ENCODE measurements at places on chromosomes 6 and 20.
A peak's percentile ranks its signal among the peaks of the same experiment; 100 is the strongest.

DNA sequence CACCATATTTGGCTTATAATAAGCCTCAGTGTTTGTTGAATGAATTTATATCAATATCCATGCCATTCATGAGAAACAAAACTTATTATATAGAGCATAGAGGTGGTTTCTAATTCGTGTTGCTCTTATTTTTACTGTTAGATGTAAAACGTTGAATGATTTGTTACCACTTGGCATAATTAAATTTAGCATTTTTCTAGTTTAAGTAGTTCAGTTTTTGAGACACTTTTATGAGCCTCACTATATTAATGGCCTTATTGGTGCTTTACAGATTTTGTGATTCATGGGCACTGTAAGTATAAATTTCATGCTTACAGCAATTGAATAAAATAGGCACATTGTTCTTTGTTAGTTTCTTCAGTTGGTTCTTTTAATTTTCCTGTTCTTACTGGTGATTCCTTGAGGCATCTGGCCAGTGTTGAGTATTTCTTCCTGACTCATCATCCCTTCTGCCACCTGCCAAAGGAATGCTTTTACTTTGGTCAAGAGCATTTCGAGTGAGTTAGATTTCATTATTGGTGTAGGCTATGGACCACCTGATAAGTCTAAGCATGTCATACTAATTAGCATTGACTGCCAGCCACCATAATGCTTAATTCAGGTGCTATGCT is 34.8 kb downstream of the CDKAL1 start:
- DNase-seq, result no peak

DNA sequence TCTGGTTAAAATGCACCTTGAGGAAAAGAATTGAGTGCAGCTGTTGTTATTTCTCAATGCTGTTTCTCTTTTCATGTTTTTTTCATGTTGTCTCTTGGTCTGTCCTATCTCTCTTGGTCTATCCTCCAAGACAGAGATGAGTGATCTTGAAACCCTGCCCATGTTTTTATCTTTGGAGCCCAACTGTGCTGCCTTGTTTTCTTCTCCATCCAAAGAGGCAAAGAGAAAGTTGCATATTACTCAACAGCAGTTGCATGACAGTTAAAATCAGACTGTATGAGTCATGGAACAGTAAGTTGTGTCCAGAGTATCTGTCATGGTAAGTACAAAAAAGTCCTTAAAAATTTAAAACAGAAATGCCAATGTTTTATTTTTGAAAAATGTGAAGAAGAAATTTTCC is 26.2 kb downstream of the BCAS1 start:
- DNase-seq, result no peak

DNA sequence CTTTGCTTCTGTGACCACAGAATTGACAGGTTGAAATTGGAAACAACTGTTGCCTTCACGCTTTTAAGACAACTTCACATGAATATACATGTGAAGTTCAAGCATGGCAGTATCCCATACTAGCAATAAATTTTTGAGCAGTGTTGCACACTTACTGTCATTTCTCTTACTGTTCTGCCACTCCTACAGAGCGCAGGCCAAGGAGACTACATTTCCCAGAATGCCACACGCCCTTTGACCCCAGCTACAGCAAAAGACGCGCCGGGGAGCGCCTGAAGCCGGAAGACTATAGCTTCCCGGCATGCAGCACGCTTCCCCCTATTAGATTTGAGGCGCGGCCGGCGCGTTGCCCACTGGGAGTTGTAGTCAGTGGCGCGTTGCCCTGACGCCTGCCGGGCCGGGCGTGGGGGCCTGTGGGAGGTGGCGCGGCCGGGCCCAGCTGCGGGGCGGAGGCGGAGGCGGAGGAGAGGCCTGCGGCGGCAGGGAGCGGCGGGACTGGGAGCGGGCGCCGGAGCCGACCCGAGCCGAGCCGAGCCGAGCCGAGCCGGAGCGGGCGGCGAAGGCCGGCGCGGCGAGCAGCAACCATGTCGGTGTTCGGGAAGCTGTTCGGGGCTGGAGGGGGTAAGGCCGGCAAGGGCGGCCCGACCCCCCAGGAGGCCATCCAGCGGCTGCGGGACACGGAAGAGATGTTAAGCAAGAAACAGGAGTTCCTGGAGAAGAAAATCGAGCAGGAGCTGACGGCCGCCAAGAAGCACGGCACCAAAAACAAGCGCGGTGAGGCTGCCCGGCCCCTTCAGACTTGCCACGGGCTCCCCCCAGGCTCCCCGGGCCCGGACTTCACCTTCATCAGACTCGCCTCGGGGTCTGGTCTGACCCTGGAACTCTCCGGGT is at the start of gene CHMP4B:
CHMP4B (plus strand) TSS at position 464 of the 891 bp plus-strand sequence; CDS start at position 585, 121 bp downstream.
- DNase-seq, result peak; percentile 97

DNA sequence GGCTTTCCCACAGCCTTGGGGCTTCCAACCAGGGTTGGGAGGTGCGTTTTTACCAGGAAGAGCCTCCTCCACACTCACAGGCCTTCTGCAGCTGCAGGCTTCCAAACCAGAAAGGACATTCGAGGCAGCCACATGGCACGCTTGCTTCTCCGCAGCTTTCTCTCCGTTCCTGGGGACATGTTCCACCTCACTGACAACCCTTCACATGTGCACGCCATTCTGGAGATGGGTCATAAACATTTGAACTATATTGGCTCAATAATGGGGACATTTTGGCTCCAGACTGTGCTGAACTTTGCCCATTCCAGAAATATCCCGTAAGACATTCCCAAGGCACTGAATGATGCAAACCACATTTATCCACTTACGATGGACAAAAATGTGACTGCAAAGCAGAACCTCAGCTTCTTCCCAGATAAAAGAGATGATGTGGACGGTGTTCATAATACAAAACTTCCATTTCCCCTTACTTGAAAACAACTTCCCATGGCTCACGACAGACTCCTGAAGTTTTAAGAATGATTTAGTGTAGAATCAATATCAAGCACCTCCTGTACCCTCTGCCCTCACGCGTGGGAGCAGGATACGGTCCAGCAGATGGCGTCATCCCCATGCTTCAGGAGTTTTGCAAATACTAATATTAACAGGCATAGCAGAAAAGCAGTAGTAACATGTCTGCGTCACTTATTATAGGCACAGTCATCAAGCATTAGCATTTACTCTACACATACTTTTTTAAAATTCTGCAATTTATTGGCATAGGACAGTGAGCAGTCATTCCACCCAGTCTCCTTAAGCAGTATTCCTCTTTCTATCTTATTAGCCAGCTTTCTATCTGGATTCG is 25.4 kb upstream of the FOXF2 start:
- no peak for DNase-seq

DNA sequence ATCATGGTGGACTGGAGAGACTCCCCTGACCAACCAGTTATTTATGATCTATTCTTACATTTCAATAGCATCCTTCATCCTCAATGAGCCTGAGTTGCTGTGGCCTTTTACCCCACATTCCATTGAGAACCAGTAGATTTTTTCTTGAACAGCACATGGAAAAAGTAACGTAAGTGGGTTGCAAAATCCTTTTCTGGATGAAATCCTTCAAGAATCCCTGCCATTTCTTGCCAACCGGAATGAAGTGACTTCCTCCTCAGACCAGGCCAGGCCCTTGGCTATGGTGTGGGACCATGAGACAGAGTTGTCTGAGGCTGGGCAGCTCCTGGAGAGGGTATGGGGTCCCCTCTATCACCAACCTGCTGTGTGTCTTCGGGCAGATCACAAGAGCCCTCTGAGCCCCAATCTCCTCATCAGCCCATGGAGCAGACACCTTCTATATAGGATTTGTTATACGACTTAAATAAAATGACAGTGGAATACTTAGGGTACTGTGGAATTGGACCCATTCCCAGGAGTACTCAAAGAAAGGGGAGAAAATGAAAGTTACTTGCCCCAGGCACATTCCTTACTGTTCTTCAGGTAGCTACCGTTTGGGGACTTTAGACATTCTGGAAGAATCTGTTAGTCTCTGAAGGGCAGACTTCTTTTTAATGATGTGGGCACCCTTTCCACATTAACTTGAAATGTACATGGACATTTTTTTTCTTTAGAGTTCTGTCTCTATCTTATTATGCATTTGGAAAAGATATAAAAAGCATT is 10.9 kb downstream of the EYA2 start:
- DNase-seq, result no peak

DNA sequence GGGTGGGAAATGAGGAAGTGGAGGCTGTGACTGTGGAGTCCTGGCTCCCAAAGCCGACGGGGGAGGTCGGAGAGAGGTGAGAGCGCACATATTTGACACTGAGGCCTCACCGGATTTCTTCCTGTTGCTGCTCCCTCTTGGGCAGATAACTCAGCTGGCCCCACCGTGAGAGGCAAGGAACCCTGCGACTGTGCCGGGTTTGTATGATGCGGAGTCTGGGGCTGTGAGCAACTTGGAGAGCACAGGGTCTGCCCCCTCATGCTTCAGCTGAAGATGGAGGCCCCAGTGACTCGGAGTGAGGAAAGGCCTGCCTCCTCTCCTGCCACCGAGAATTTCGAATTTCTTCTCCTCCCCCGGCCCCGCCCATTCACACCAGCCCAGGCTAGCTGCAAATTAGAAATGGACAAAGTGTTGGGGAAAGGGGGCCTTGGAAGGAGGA is 160.6 kb downstream of the GRM4 start:
- DNase-seq, result no peak

DNA sequence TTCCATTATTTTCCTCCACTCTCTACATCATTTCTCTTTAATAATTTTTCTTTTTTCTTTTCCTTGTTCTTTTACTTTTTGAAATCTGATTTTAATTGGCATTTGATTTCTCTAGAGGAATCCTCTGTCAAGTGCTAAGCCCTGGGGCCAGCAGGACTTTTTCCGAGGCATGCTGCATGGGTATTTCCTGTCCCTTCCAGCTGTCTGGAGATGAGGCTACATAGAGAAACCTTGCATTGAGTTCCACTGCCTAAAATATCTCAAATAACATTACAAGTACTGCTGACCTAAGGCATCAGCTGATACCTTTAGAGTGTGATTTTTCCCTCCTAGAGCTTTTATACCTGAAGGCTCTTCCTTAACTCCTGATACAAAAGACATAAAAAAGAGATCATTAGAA is 6.2 kb downstream of the RNF217 start:
- DNase-seq, result no peak

- no peak for DNase-seq
Observed at GRCh38 chr20:58106143-58106750, 122.2 kb downstream of the ANKRD60 start.

- no peak for DNase-seq
Observed at GRCh38 chr6:121503589-121503991, 68.1 kb downstream of the GJA1 start.

DNA sequence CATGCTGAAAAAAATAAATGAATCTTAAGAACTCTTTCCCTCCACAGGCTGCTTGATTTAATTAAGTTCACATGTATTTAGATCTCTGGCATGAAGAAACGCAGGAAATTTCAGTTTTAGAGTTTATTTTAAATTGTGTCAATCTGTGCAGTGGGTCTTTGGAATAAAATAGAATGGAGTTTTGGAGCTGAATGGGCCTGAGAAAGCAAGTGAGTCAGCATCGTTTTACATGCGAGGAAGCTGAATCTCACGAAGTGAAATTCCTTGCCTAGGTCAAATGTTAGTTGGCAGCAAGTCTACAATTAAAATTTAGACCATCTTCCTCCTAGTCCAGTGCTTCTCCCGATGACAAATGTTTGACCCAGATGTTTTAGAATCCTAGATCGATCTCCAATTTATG is 22.4 kb downstream of the MAP7 start:
- no peak for DNase-seq

DNA sequence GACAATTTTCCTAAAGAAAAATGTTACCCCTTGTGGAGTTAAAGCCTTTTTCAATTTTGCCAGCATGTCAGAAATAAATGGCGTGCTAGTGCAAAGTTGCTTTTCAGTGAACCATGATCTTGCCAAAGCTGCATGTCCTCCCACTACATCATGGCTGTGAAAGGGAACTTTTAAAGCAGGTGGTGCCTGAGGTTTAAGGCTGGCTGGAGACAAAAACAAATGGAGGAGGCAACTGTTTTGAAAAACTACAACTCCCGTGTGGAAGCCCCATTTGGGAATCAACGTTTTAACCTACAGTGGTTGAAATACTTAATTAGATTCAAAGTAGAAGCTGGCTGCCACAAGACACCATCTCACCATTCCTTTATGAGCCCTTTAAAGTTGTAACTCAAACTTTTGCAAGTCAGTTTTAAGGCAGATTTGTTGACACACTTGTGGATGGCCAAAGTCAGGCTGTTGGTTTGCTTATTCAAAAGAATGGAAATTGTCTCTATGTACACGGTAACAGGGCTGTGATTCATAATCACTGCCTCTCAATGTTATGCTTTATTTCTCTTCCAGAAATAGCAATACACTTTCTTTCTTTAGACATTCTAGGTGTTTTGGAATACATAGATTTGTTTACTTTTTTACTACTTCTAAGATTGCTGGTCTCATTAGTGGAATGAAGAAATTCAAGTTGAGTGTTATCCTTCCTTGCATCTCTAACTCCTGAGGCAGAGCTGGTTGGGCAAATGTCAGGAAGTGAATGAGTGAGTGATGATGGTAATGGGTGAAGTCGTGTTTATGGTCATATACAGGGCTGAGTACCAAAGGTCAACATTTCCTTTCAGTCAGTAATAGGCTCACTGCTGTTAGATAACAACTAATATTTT is 196.4 kb upstream of the GMDS start:
- no peak for DNase-seq

DNA sequence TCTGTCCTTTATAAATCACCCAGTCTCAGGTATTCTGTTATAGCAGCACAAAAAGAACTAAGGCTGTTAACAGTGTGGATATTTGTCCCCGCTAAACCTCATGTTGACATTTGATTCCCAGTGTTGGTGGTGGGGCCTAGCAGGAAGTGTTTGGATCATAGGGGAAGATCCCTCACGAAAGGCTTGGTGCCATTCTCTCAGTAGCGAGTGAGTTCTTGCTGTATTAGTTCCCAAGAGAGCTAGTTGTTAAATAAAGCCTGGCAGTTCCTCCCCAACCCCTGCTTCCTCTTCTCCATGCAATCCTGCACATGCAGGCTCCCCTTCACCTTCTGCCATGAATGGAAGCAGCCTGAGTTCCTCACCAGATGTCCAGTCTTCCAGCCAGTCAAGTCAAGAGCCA is 29.8 kb upstream of the ERVFRD-1 start:
- no peak for DNase-seq

DNA sequence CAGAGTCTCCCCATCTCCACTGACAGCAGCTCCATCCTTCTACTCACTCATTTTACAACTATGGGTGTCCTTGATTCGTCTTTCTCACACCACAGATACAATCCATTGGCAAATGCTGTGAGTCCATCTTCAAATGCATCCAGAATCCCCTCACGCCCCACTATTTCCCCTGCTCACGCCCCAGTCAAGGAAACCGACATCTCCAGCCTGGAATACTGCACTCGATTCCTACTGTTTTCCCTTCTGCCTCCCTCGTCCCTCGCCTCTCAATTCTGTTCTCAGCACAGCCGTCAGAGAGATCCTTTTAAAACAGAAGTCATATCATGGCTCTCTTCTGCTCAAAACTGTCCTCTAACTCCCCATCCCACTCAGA is 4.7 kb downstream of the HLA-B start:
- DNase-seq, result no peak

- no peak for DNase-seq
Observed at GRCh38 chr6:105476978-105477377, 74.1 kb upstream of the PREP start.

DNA sequence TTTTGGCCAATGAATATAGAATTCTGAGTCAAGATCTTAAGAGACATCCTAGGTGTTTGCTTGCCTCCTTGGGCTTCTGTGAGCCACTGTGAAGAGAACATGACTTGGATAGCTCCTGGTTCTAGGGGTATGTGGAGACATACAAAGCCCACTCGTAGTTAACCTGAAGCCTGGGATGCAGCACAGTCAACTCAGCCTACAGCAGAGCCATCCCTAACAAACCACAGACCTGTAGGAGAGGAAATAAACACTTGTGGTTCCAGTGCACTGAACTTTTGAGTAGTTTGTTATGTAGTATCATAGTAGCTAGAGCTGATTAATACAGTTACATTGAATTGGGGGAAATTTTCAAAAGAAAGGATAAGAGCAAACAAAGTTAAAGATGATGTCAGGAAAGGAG is 474.4 kb upstream of the HSF2 start:
- DNase-seq, result no peak
